ENCODE measurements at places on chromosomes 7 and 10. TPM values are rescaled to one million over a fixed set of nuclear protein-coding genes. Genes with fewer than 3 reads are reported as not detected.

The METTL27 gene
- not detected for total RNA-seq

DNA sequence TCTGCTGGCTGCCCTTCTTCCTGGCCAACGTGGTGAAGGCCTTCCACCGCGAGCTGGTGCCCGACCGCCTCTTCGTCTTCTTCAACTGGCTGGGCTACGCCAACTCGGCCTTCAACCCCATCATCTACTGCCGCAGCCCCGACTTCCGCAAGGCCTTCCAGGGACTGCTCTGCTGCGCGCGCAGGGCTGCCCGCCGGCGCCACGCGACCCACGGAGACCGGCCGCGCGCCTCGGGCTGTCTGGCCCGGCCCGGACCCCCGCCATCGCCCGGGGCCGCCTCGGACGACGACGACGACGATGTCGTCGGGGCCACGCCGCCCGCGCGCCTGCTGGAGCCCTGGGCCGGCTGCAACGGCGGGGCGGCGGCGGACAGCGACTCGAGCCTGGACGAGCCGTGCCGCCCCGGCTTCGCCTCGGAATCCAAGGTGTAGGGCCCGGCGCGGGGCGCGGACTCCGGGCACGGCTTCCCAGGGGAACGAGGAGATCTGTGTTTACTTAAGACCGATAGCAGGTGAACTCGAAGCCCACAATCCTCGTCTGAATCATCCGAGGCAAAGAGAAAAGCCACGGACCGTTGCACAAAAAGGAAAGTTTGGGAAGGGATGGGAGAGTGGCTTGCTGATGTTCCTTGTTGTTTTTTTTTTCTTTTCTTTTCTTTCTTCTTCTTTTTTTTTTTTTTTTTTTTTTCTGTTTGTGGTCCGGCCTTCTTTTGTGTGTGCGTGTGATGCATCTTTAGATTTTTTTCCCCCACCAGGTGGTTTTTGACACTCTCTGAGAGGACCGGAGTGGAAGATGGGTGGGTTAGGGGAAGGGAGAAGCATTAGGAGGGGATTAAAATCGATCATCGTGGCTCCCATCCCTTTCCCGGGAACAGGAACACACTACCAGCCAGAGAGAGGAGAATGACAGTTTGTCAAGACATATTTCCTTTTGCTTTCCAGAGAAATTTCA lies 1.7 kb downstream of the ADRB1 start:
- H3K27ac ChIP-seq: peak overlapping the region; percentile 69
- peaks cover 5% of the 10 kb centered on the region for H3K36me3 ChIP-seq
- peak; percentile 52 for DNase-seq
- H3K4me1 ChIP-seq: peaks cover 33% of the 10 kb centered on the region

The FLNC gene
- total RNA-seq: not detected

The CABCOCO1 gene
- not detected for total RNA-seq

The ABCB1 gene
- total RNA-seq: 15.1 TPM

The PAPOLB gene
- 0.06 TPM for total RNA-seq

DNA sequence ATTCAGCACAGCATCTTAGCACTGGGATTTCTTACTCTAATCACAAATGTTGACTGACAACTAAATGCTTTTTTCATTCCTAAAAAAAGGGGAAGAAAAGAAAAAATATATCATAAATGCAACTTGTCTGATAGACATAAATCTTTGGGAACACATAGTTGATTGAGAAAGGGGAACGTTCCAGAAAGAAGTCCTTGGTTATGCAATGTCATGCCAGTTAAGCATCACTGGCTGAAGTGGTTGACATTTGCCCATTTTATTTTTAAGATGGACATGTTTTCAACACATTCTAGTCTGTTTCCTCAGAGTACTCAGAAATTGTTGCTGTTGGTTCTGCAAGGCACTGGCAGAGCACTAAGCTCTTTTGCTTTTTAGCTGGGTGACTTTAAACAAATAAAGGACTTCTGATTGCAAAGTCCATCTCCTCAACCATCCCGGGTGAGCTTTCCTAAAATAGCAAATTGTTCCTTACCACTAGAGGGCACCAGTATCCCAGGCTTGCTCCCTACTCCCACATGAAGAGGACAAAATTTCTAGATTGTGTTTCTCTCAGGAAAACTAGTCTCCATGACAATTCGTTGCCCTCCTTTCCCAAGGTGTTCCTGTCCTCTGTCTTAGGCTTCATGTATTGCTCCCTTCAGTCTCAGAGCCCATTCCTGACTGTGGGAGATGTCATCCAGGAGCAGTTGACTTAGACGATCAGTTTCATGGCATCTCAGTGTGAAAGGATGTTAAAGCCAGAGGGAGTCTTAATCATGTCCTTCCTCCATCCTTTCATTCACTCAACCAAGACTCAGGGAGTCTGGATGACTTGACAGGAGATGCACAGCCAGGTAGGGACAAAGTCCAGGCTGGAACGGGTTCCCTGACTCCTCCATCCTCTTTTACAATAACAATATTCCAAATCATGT lies 23.9 kb downstream of the OPALIN start:
- no peak overlapping the region for H3K27ac ChIP-seq
- peaks cover 2% of the 10 kb centered on the region for H3K4me1 ChIP-seq
- no peak overlapping the region for H3K4me3 ChIP-seq

GRCh38 chr10:97738616-97739015 lies 1.7 kb downstream of the ZFYVE27 start:
- DNase-seq: no peak
- peaks cover 4% of the 10 kb centered on the region for H3K27me3 ChIP-seq
- H3K4me3 ChIP-seq: peak overlapping the region; percentile 86
- peaks cover 26% of the 10 kb centered on the region for H3K36me3 ChIP-seq

The CCDC172 gene
- not detected for total RNA-seq

DNA sequence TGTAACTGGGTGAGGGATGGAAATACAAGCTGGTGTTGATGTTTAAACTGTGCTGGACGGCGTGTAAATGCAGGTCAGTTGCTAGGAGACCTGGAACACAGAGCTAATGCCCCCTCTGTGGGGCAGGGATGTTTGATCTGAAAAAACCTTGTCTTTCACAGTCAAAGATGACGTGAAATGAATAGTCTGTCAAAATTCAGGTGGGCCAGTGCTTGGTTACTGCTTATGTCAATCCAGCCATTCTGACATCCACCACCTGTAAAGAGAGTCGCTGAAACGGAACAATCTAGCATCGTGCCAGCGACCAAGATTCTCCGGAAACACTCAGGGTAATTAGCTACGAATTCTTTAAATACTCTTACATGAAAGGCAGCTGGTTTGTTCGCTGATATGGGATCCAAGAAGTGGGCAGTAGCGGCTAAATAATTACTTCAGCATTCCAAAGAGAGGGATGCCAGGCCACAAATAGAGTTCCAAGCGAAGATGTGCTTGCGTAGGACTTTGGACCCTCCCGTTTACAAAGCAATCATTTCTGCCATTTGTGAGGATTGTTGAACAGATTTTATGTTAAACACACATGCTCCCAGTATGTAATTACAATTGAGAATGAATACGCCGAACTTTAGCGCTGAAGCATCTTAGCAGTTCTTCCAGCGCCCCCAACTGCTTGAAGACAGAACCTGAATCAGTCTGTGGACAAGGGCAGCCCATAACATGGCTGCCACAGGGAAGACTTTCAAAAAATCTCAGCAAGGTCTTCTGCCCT lies 7.3 kb upstream of the ASB4 start:
- H3K27ac ChIP-seq: no peak overlapping the region
- no peak overlapping the region for H3K4me3 ChIP-seq
- H3K27me3 ChIP-seq: peaks cover 11% of the 10 kb centered on the region
- DNase-seq: no peak
- H3K36me3 ChIP-seq: no peaks in the 10 kb centered on the region
- H3K4me1 ChIP-seq: peaks cover 7% of the 10 kb centered on the region

DNA sequence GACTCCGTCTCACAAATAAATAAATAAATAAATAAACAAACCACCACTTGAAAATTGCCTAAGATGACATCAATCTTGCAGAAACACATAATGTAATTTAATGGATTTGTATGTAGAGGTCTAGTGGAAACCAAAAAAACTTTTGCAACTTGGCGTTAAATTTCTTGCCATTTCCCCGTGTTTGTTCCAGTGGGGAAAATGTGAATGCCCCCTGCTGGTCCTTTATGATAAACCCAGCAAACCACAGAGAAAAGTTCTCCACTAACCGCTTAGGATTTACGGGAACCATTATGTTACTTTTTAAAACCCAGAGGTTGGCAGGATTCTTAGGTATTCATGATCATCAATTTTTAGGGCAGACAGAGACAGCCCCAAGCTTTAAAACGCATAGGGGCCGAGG lies 32.5 kb downstream of the LAMB4 start:
- no peak overlapping the region for H3K27ac ChIP-seq
- no peak for DNase-seq
- H3K4me3 ChIP-seq: no peak overlapping the region
- H3K4me1 ChIP-seq: no peaks in the 10 kb centered on the region
- H3K36me3 ChIP-seq: no peaks in the 10 kb centered on the region

DNA sequence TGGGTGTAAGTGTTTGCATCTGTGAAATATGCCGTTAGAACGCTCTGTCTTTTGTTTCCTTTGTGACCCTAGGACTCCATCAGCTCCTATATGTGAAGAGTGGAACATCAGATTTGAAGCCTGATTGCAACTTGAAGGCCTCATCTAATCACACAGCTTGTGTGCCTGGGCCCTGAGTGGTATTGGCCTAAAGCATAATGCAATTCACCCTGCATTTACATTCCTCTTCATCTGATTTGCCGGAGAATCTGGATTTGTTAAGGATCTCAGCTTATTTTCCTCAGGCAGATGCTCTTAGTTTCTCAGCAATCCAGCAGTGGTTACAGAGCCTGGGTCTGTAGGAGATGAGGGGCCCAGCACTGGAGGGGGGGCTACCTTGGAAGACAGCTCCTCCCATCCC lies 183.2 kb upstream of the ITGB1 start:
- no peak overlapping the region for H3K4me3 ChIP-seq
- peaks cover 49% of the 10 kb centered on the region for H3K4me1 ChIP-seq
- no peak for DNase-seq
- no peak overlapping the region for H3K27ac ChIP-seq
- H3K36me3 ChIP-seq: no peaks in the 10 kb centered on the region
- H3K27me3 ChIP-seq: no peaks in the 10 kb centered on the region

The ST8SIA6 gene
- not detected for total RNA-seq
